ENCODE measurements at places on chromosomes 6 and 20. TPM values are rescaled to one million over a fixed set of nuclear protein-coding genes. Genes with fewer than 3 reads are reported as not detected.

DNA sequence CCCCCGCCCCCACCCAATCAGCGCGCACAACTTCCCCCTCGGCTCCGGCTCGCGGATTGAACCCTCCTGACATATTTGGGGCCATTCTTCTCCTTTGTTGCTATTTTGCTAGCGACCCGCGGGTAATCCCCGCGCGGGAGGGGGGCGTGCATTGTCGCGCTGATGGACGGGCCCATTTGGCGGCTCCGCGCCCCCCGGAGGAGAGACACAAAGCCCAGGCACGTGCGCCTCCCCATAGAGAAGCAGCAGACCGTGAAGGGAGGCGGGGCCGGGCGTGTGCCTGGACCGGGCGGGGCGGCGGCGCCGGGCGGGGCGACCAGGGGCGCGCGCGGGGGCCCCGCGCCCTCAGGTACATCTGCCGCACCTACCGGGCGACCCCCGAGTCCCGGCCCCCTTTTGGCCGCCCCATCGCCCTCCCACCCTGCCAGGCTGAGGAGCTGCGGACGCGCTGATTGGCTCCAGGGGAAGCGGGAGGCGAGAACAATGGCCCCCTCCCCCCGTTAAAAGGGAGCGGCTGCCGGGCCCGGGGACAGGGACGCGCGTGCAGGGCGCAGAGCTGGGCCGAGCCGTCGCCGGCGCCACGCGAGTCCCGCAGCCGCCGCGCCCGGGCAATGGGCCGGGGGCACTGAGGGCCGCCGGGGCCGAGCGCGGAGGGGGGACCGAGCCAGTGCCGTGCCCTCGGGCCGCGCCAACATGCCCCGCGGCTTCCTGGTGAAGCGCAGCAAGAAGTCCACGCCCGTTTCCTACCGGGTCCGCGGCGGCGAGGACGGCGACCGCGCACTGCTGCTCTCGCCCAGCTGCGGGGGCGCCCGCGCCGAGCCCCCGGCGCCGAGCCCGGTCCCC lies at the start of gene INSM1:
INSM1 (plus strand) TSS at position 530 of the 843 bp plus-strand sequence; CDS start at position 694, 164 bp downstream.
- DNase-seq, result peak; percentile 80

DNA sequence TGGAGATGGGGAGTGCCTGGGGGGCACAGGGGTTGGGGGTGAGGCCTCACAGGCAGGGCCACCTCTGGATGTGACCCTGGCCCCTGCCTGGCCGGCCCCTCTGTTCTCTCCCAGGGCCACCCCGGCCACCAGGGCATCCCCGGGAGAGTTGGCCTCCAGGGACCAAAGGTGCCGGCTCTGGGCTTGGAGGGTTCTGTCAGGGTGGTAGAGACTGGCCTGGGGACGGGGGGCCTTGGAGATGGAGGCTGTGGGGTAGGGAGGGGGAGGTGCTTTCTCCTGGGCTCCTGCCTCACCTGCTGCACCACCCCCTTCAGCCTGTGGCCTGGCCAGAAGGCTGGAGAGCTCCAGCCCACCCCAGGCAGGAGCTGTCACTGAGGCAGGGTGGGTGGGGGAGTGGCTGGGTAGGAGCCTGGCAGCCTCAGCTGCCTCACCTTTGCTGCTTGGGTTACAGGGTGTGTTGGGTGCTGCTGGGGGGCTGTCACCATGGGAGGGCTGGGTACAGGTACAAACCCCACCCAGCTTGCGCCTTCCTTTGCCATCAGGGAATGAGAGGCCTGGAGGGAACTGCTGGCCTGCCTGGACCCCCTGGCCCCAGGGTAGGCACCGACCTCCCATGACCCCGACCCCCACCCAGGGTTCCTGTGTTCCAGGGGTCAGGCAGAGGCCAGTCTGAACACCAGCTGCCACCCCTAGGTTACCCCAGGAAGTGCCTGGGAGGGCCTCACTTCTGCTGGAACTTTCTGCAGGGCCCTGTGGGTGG lies 32.7 kb downstream of the COL20A1 start:
- DNase-seq, result no peak

DNA sequence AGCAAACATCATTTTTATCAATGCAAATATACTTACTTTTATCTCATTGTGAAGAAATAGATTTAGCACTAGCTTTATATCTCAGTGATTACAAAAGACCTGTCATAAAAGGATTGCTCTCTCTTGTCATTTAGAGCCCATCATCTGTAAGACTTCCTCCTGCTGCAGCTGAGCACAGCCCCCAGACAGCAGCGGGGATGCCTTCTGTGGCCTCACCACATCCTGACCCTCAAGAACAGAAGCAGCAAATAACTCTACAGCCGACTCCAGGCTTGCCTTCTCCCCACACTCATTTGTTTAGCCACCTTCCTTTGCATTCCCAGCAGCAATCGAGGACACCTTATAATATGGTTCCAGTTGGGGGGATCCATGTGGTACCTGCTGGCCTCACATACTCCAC lies 127.0 kb upstream of the EDN1 start:
- no peak for DNase-seq

DNA sequence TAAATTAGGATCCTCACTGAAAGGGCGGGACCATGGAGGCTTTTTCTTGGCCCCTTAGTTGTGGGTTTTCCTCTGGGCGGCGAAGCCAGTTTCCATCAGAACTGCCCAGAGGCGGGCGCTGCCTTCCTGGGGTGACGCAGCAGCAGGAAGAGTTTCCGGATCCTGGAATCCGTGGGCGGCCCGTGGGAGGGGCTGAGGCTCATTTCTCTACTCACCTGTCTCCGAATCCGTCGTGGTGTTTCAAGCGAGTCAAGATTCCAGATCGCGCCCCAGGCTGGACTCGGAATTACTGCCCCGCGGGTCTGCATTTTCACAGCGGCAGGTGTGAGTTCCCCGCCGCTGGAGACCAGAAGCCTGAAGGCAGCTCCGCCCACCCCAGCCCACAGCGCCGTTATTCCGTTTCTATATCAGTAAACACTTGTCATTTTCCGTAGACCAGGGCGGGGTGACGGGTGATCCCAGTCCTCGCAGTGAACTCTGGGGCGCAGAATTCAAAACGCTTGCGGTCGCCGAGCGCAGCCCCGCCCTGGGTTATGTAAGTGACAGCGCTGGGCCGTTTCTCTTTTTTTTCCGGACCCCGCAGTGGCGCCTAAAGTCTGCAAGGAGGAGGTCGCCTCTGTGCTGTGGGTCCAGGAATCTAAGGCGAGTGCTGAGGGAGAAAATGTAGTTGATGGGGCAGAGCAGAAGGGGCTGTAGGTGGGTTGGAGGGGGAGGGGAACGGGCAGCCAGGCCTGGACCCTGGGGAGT lies 27.2 kb upstream of the POU5F1 start:
- peak; percentile 65 for DNase-seq

DNA sequence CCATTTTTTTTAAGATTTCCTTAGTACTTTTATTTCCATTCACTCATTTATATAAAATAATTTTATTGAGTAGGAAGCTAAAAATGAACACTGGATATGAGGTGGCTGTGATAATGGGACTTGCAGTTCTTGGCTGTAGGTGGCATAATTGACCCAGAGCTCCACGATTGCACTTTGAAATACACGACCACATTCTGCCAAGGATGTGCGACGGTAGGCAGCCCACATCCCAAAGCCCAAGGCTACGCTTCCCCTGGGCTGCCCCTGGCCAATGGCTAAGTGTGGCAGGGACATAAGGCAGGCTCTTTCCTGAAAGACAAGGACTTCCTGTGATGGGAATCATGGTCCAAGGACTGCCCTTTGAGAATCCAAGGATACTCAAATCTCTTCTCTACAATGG lies 43.7 kb upstream of the ADTRP start:
- DNase-seq, result no peak

- no peak for DNase-seq
Observed at GRCh38 chr6:18183766-18184165, 28.5 kb downstream of the KDM1B start.

DNA sequence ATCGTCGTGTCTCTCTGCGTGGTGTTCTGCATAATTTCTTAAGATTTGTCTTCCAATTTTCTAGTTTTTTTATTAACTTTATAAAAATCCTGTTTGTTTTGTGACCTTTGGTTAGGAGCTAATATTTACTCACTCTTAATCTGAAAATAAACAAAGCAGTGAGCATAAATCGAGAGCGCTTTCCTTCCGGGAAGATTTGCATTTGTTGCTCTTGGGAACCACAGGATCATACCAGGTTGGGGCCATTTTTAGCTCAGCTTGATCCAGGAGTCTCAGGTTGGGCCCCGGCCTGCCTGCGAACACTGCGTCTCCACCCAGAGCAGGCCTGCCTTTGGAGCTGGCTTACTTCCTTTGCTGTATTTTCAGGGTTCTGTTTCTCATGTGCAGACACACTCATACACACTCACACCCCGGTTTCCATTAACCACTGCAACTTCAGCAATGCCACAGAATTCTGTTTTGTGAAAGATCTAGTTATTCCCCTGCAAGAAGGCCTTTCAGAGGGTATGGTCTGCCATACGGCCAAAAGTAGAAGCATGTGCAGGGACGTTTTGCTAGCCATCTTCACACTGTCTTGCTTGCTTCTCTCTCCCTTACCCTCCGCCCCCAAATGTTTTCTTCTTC lies 17.3 kb downstream of the BPHL start:
- DNase-seq, result no peak

GRCh38 chr6:55777469-55777868 lies 97.9 kb downstream of the BMP5 start:
- no peak for DNase-seq

The SASH1 gene
- total RNA-seq, result 29.7 TPM

DNA sequence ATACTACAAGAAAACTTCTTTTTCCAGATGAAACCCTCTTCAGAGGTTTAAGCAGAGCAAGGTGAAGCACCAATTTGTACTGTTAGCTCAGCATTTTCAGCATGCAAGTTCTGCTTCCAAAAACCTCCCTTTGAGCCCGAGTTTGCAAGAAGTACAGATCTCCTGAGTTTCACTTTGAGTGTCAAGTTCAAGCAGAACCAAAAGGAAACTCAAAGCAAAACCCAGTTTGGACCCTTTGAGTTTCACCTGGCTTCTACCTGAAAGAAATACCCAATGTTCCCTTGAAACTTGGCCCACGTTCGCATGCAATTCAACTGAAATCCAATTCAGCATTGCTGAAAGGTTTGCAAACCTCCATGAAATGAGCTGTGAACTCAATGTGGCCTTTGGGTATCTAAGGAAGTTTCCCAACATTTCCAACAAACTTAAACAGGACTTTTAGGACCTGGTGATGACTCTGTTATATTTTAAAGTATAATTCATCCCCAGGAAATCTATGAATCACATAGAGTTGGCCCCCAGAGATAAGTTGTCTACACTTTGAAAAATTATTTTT lies 62.9 kb upstream of the HBS1L start:
- DNase-seq, result no peak

GRCh38 chr20:43726811-43727338 lies at the start of gene GTSF1L:
GTSF1L (minus strand) TSS chr20:43727002; CDS start chr20:43726694, 308 bp downstream.
- DNase-seq, result no peak

The ENPP4 gene
- total RNA-seq, result 2.9 TPM

The EXOC2 gene
- 29.9 TPM for total RNA-seq

The LHFPL5 gene
- not detected for total RNA-seq

The BTN1A1 gene
- total RNA-seq, result 0.15 TPM

GRCh38 chr6:113353392-113353791 lies 503.8 kb upstream of the MARCKS start:
- DNase-seq, result no peak

The ANKRD66 gene
- total RNA-seq, result not detected

The BPIFB2 gene
- not detected for total RNA-seq

- DNase-seq, result peak; percentile 45
Observed at GRCh38 chr6:166988674-166989201, 10.5 kb upstream of the CEP43 start.

DNA sequence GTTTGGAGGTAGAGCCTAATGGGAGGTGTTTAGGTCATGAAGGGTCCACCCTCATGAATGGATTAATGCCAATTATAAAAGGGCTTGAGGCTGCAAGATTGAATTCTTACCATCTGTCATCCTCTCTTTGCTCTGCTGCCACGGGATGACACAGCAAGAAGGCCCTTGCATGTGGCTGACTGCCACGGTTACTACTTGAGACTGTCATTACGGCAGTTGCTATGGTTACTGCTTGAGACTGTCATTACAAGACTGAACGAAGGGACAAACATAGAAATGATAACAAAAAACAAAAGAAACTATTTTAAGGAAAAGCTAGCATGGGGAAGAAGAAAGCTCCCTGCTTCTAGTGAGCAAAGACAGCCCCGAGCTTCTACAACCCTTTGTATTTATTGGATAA lies 715.0 kb downstream of the TFAP2A start:
- DNase-seq, result no peak

The GPR63 gene
- 5.9 TPM for total RNA-seq

GRCh38 chr6:163659803-163660202 lies 245.3 kb downstream of the QKI start:
- no peak for DNase-seq

DNA sequence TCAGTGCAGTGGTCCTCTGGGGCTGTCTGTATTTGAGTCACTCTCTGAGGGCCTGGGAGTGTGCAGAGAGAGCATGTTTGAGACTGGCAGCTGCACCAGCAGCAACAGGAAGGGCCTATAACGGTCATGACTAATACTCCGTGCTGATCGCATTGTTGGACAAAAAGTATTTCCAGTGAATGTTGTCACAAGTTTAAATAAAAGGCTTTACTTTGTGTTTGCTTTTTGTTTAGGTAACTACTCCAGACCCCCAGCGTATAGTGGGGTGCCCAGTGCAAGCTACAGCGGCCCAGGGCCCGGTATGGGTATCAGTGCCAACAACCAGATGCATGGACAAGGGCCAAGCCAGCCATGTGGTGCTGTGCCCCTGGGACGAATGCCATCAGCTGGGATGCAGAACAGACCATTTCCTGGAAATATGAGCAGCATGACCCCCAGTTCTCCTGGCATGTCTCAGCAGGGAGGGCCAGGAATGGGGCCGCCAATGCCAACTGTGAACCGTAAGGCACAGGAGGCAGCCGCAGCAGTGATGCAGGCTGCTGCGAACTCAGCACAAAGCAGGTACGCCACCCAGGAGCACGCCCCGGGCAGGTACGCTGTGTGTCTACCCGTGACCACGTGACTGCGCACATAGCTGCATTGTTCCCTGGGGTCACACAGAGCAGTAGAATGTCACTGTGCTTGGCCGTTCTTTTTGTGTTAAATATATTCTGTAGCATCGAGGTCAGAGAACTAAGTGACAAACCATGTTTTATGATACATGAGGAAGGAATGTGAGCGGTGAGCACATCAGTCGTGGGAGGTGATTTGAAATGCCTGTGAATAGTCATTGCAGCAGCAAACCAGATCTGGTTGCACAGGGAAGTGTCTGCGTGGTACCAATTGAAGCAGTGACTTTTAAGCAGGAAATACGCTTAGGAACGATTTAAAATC lies 174.7 kb downstream of the TMEM242 start:
- DNase-seq, result no peak

The KCNK16 gene
- total RNA-seq, result not detected

The LGSN gene
- 0.13 TPM for total RNA-seq

GRCh38 chr6:45922728-45923351 lies 92.8 kb downstream of the CLIC5 start:
- peak; percentile 66 for DNase-seq

Data from H9 (cell line).